ENCODE measurements at places on chromosomes 5 and 9.
A peak's percentile ranks its signal among the peaks of the same experiment; 100 is the strongest.

GRCh38 chr5:78626009-78626571, 22.5 kb downstream of the LHFPL2 start:
- no peak for DNase-seq

DNA sequence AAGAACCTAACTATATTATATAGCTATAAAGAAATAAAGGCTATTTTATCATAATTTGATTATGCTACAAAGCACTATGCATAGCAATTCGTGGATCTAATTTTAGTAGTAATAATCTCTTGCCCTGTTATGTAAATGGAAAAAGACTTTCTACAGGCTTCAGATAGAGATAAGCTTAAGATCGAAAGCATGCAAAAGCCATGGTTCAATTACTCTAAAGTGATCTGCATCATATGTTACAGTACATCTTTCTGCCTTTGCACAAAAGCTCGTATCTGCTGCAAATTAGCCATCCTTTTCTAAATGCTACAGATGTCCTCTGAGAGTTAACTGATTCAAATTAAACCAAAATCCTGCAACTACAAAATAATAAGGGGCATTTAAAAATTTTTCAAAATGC, 234.8 kb upstream of the TMEM161B start:
- DNase-seq = no peak

DNA sequence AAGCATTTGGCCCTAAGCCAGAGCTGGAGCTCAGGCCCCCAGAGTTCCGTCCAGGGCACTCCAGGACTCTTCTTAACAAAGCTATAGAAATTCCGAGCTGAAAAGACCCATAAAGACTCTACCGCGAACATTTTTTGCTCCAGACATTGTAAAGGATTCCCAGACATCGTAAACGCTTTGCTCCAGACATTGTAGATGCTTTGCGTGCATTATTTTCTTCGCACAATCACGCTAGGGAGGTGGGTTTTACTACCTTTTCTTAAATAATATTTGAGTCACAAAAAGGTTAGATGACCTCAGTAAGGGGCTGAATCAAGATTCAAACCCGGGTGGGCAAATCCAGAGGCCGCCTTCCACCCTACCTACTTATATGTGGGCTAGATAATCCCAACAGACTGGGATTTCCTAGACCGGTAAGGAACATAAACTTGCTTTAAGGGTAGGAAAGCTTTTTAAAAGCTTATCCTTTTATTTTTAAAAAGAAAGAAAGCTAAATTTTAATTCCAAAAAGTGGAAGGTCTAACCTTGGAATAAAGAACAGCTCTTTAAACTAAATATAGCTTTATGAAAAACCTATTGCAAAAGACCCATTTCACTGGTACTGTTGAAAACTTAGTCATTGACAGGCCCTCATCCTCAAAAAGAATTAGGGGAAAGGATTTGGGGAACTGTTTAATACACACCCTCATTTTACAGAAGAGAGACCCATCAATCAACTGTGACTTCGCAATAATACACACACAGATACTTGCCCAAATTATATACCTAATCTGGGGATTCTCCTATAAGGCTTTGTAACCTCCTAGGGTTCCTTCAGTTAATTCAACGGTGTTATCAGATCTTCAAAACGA, 822 bp upstream of the TNIP1 start:
- peak; percentile 64 for DNase-seq

- DNase-seq = peak; percentile 7
These were observed 66.9 kb downstream of the CTSL start for GRCh38 chr9:87792831-87793288.
